Ecto neural progenitor cell (in vitro differentiated cells): ENCODE measurements at places on chromosomes 1 and 21.

- DNase-seq: no peak
These were observed 9.5 kb downstream of the RER1 start for GRCh38 chr1:2400950-2401649.

DNA sequence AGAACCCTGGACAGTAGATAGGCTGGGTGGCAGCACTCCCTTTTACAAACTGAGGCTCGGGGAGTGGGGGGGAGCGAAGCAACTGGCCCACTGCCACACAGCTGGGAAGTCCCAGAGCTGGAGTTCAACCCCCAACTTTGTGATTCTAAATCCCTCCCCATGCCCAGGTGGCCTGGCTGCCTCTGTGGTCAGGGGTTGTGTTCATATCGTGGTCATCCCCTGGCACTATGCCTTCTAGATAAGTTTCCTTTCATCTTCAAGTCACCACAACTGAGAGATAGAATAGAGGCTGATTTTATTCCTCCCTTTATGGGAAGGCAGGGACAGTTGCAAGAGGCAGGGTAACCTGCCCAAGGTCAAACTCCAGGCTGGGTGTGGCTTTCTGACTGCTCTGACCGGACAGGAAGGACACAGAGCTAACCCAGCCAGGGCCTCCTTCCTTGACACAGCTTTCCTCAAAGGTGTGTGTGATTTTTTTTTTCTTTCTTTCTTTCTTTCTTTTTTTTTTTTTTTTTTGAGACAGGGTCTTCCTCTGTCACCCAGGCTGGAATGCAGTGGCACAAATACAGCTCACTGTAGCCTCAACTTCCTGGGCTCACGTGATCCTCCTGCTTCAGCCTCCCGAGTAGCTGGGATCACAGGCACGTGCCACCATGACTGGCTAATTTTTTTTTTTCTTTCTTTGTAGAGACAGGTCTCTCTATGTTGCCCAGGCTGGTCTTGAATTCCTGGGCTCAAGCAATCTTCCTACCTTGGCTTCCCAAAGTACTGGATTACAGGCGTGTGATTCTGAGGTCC is 18.4 kb upstream of the TNFRSF1B start:
- DNase-seq: no peak

GRCh38 chr21:38914528-38915293 is 109.0 kb downstream of the ETS2 start:
- DNase-seq: no peak

DNA sequence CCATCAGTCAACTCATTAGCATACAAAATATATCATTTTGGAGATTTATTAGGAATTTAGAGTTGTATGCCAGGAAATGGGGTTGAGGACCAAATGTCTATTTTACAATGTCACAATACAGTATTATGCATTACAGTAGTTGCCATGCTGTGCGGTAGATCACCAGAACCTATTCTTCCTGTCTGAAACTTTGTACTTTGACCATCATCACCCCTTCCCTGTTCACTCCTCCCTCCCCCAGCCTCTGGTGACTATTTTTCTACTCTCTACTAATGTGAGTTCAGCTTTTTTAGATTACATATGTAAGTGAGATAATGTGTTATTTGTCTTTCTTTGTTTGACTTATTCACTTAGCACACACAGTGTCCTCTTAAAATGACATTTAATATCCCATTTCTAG is 50.8 kb downstream of the PTBP2 start:
- no peak for DNase-seq

DNA sequence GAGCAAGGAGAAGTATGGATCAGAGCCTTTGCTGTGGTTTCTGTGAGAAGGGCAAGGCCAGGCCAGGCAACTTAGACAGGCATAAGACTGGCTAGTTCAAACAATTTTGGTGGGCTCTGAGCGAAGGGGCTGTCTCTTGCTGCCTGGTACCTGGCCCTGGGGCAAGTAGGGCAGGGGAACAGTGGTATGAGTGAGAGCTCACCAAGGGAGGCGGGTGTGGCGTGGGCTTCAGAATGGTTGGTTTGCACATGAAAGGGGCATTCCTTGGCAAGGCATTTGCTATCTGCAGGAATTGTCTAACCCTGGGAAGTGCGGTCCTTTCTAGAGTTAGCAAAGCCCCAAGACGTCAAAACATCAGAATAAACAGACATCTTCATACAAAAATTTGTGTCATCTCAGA is 210.5 kb downstream of the CAMTA1 start:
- no peak for DNase-seq

DNA sequence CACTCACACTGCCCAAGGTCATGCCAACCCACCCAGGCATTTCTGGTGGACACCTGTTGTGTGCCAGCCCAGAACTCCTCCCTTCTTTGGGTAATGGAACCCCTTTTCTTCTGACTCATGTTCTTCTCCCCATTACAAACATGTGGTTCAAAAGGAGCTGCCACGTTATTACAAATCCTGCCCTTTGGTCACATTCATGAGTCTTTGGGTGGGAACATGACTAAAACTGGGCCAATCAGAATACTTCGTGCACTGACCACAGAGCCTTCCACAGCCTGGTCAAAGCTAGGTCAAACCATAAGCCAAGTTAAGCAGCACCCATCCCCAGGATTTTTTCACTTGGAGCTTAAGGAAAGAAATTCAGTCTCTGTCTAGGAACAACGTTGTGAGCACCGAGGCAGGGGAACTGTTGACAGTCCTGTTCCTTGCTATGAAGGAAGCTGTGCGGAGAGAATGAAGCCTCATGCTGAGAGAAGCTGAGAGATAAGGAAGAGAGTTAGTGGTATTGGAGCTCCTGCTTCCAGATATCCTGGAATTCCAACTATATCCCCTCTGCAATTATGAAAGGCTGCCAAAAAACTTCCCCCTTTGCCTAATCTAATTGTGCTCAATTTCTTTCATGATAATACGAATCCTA is 46.8 kb upstream of the DIPK1A start:
- no peak for DNase-seq

DNA sequence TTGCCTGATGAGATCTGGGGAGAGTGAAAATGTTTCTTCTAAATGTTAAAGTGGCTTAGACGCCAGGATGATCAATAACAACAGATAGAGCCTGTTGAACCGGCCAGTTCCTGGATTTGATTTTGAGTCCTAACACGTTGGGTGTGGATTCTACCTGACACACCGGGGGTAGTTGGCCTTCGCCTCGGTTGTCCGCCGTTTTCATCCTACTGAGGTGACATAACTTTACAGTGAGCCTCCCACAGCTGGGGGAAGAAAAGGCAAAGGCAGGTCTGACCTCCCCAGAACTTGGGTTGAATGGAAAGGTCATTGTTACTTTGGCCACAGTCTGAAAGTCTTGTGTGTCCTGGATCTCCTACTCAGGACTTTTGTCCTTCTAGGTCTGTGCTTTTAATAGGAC is 1.1 kb downstream of the PGD start:
- DNase-seq: no peak

- no peak for DNase-seq
These were observed 195.0 kb downstream of the KCNK2 start for GRCh38 chr1:215277532-215277931.

DNA sequence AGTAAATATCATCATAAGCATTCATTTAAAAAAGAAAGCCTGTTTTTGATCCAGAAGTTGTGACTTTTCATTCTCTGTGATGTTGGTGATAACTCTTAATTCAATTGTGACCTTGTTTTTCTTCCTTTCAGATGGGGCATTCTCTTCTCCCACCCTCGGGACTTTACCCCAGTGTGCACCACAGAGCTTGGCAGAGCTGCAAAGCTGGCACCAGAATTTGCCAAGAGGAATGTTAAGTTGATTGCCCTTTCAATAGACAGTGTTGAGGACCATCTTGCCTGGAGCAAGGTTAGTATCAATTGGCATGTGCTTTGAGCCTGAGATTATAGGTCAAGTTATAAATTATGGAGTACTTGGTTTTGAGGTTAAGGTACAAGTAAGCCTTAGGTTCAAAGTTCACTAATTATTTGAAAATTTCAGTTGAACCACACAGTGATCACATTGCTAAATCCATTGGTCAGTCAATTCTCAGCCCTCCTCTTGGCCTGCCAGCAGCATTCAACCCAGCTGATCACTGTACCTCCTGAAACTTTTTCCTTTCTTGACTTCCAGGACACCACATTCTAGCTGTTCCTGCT is 4.1 kb downstream of the PRDX6 start:
- no peak for DNase-seq

GRCh38 chr1:153534925-153535241 is 908 bp downstream of the S100A6 start:
- no peak for DNase-seq

- no peak for DNase-seq
These were observed 14.9 kb downstream of the SLC45A3 start for GRCh38 chr1:205665201-205666045.

- no peak for DNase-seq
These were observed 16.4 kb downstream of the ATP1A2 start for GRCh38 chr1:160131803-160132565.

GRCh38 chr1:64745986-64746940 is 1.4 kb downstream of the RAVER2 start:
- no peak for DNase-seq

DNA sequence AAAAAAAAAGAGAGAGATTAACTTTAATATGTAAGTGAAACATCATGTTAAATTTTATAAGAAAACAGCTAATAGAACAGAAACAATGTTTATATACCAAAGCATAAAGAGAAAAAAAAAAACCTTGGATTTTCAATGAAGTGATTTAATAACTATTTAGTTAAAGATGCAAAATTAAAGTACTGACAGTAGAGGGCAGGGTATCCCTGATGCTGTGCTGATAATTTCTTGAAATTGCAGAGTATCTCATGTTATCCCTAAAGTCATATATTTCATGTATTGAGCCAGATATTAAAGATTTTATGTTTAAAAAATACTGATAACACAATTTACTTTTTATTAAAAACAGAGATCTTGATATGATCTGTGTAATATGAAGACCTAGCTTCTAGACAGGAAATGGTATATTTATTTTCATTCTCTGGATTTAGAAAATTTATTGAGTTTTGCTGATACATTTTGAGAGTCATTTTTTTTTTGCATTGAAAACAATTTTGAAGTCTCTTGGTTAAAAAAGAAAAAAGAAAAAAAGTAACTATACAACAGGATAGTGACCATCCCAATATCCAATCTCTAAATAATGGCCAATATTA is 273.2 kb downstream of the USP25 start:
- no peak for DNase-seq

GRCh38 chr1:160460683-160461287 is 60.4 kb downstream of the VANGL2 start:
- DNase-seq: no peak

- DNase-seq: no peak
These were observed 125.8 kb downstream of the RRAGC start for GRCh38 chr1:38733761-38734160.

DNA sequence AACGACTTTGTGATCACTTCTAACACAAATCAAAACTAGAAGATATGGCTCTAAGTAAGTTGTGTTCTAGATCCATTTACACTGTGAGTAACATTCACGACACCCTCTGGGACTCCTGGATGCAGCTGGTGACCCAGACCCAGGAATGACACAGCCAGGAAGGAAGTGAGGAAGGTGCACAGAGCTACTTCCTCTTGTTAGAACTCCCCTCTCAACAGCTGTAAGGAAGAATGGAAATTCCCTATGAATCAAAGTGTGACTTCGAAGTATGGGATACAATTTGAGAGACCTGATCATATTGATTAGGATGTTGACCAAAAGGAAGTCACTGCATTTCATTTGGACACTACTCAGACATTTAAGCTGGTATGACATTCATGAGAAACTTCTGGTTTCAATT is 185.3 kb downstream of the NRIP1 start:
- no peak for DNase-seq
